ENCODE measurements at places on chromosomes 16 and 17. TPM values are rescaled to one million over a fixed set of nuclear protein-coding genes. Genes with fewer than 3 reads are reported as not detected.
A peak's percentile ranks its signal among the peaks of the same experiment; 100 is the strongest.

DNA sequence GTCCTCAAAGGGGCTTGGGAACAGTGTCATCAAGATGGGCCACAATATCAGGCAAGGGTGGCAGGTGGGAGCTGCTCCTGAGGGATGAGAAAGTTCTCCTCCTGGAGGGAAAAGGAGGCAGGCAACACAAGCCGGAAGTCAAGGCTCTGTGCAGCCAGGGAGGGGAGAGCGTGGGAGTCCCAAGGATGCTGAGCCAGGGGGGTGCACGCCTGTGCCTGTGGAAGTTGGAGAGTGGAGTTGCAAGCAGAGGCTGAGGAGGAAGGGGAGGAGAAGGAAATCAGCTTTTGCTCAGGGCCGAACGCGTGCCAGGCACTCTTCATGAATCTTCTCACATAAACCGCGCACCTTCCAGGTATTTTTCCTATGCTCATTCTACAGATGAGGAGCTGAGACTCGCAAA is 7.4 kb upstream of the SLC13A2 start:
- H3K27ac ChIP-seq: no peak overlapping the region
- H3K27me3 ChIP-seq: peaks cover 24% of the 10 kb centered on the region
- DNase-seq: no peak
- H3K36me3 ChIP-seq: no peaks in the 10 kb centered on the region
- no peak overlapping the region for H3K4me3 ChIP-seq

DNA sequence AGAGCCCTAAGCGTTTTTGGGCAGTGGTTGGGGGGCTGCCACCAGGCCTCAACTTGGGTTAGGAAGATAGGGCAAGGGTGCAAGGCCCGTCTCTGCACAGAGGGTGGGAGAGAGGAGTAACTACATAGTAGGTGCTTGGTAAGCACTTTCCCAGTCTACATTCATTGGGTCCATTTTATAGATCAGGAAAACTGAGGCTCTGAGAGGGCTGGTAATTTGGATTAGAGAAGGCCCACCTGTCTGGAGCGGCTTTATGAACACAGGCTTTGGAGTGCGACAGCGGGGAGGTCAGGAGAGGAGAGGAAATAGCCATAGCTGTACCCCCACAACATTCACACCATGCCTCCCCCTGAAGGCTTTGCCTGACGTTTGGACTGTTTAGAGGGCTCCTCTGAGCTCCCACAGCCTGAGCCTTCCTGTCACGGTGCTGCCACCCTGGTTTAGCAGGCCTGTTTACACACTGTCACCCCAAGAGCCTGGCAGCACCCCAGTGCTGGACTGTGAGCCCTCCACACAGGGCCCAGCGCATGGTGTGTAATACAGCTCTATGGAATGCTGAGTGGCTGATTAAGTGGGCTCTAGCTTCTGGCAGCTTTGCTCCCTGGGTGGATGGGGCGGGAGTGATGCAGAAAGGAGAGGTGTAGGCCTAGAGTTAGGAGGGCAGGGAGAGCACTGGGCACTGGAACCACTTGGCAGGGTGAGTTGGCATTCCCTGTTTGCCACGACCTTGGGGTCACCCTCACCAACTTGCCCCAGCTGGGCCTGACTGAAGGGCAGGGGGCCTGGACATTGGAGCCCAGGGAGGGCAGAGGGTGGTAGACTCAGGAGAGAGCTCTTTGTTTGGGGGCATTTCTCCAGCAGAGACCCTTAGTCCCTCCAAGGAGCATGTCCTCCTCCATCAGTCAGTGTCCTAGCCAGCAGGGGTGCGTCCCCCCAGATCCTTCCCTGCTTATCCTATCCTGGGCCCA is 73.7 kb downstream of the RAI1 start:
- DNase-seq: no peak
- H3K36me3 ChIP-seq: peaks cover 1% of the 10 kb centered on the region
- H3K27me3 ChIP-seq: no peaks in the 10 kb centered on the region
- H3K4me3 ChIP-seq: no peak overlapping the region

GRCh38 chr16:56267888-56268287 is 76.6 kb downstream of the GNAO1 start:
- no peak for DNase-seq
- H3K4me3 ChIP-seq: no peak overlapping the region
- no peak overlapping the region for H3K27ac ChIP-seq
- H3K36me3 ChIP-seq: no peaks in the 10 kb centered on the region
- H3K27me3 ChIP-seq: peaks cover 16% of the 10 kb centered on the region

- H3K4me1 ChIP-seq: peaks cover 19% of the 10 kb centered on the region
- H3K4me3 ChIP-seq: no peak overlapping the region
- no peak for DNase-seq
- H3K36me3 ChIP-seq: peaks cover 69% of the 10 kb centered on the region
These were observed 98.6 kb upstream of the CHMP6 start for GRCh38 chr17:80892900-80893603.

GRCh38 chr17:60398227-60398959 is 6.5 kb upstream of the USP32 start:
- H3K36me3 ChIP-seq: no peaks in the 10 kb centered on the region
- H3K27ac ChIP-seq: peak overlapping the region; percentile 64
- peak; percentile 36 for DNase-seq

GRCh38 chr16:78476615-78477014 is 377.2 kb downstream of the WWOX start:
- H3K27ac ChIP-seq: no peak overlapping the region
- no peak overlapping the region for H3K4me3 ChIP-seq
- no peaks in the 10 kb centered on the region for H3K27me3 ChIP-seq
- peaks cover 3% of the 10 kb centered on the region for H3K4me1 ChIP-seq

DNA sequence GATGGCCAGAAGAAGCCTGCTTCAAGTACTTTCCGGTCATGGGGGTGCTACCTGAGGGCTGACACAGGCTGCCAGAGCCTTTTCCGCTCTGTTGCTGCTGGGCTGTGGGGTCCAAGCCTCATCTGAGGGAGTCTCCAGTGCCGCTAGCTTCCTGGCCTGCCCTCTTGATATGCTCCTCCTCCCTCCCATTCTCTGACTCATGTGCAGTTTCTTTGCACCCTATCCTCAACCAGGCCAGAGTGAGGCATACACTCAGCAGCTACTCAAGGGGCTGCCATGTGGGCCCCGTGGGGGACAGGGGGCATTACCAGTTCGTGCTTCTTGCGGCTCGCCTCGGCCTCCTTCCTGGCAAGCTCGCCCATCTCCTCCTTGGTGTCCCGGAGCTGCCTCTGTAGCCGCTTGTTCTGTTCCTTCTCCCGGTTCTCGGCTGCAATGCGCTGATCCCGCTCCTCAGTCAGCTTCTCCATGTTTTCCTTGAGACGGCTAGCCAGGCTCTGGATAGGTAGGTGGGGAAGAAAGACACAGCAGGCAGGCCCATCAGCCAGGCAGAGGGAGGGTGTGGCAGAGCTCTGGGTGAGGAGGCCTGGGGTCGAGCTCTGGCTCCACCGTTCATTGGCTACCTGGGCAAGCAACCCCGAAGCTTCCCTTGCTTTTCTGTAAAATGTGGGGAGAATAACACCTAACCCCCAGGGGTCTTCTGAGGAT is 43.8 kb downstream of the PIPOX start:
- H3K36me3 ChIP-seq: peaks cover 87% of the 10 kb centered on the region
- DNase-seq: no peak
- H3K4me1 ChIP-seq: no peaks in the 10 kb centered on the region

DNA sequence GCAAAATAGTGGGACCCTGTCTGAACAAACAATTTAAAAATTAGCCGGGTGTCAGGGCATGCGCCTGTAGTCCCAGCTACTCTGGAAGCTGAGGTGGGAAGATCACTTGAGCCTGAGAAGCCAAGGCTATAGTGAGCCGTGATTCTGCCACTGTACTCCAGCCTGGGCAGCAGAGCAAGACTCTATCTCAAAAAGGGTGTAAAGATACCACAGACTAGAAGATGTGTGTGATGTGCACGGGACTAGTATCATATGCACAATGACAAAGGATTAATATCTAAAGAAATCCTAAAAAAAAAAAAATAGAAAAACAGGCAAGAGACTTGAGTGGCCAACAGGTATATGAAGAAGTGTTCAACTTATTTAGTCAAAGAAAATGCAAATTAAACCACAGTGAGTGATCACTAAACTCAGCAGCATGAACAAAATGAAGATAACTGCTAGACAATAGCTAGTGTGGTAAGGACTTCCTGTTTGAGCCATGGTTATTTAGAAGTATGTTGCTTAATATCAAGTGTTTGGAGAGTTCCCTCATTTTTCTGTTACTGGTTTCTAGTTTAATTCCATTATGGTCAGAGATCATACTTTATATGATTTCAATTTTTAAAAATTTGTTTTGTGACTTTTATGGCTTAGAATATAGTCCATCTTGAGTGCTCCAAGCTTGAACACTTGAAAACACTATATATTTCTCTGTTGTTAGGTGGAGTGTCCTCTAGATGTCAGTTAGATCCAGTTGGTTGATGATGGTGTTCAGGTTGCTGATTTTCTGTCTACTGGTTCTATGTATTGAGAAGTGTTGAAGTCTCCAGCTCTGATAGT is 14.7 kb upstream of the SLX4 start:
- DNase-seq: no peak
- no peaks in the 10 kb centered on the region for H3K27me3 ChIP-seq
- peaks cover 51% of the 10 kb centered on the region for H3K4me1 ChIP-seq
- H3K36me3 ChIP-seq: no peaks in the 10 kb centered on the region

DNA sequence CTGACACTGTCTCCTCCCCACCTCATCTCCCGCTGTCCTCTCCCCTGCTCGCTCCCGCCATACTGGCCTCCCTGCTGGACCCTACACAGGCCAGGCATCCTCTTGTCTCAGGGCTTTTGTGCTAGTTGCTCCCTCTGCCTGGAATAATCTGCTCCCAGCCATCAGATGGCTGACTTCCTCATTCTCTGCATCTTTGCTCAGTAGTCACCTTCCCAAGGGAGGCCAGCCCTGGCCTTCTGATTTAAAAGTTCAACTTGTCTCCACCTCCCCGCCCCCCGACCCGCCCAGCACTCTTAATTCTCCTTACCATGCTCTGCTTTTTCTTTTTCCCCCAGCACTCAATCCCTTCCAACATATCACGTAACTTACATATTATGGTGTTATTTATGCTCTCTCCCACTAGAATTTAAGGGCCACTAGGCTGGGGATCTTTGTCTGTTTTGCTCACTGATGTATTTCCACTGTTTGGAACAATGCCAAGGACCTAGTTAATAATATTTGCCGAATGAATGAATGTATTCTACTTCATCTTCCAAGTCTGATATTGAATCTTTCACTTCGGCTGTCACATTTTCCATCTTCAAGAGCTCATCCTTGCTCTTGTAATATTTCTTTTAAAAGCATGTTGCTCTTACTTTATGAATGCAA is 178.3 kb downstream of the CDK5R1 start:
- no peak overlapping the region for H3K27ac ChIP-seq
- no peak overlapping the region for H3K4me3 ChIP-seq
- H3K4me1 ChIP-seq: no peaks in the 10 kb centered on the region
- H3K36me3 ChIP-seq: no peaks in the 10 kb centered on the region

DNA sequence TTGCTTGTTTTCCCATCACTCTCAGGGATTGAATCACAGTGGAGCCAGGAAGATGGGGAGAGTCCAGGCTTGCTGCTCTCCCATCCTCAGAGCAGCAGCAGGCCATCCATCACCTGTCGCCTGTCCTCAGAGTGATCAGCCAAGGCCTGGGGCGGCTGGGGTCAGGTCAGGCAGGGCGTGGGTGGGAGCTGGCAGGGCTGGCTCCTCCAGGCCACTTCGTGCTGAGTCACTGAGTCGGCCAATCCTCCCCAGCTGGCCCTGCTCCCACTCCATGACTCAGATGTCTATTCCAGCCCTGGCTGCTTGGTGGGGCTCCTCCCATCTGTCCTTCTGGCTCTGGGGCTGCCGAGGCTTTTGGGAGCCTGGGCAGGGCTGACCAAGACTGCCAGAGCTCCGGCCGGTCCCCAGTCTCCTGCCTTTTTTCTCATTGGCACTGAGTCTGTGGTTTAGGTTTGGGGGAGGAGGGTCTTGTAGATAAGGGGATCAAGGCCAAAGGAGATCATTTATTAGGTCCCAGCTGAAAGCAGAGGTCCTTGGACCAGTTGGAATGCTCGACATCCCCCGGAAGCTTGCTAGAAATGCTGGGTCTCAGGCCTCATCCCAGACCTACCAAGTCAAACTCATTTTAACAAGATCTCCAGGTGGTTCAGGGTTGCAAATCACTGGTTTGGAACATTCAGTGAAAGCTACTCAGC is 72.7 kb downstream of the ABCC1 start:
- H3K4me1 ChIP-seq: peaks cover 55% of the 10 kb centered on the region
- no peak overlapping the region for H3K4me3 ChIP-seq
- H3K36me3 ChIP-seq: peaks cover 57% of the 10 kb centered on the region
- H3K27me3 ChIP-seq: no peaks in the 10 kb centered on the region

DNA sequence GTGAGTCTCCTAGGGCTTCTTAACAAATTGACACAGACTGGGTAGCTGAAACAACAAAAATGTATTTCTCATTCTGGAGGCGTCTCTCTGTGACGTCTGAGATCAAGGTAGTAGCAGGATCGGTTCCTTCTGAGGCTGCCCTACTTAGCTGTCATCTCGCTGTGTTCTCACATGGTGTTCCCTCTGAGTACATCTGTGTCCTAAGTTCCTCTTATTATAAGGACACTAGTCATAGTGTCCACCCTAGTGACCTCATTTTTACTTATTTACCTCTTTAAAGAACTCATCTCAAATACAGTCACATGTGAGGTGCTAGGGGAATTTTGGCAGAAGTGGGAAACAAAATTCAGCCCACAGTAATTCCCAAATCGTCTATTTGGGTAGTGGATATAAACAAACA is 529.1 kb downstream of the NPIPA7 start:
- H3K27ac ChIP-seq: no peak overlapping the region
- no peak overlapping the region for H3K4me3 ChIP-seq
- H3K4me1 ChIP-seq: no peaks in the 10 kb centered on the region

- DNase-seq: no peak
- no peak overlapping the region for H3K27ac ChIP-seq
- H3K4me3 ChIP-seq: no peak overlapping the region
- no peaks in the 10 kb centered on the region for H3K27me3 ChIP-seq
- H3K4me1 ChIP-seq: no peaks in the 10 kb centered on the region
- H3K36me3 ChIP-seq: no peaks in the 10 kb centered on the region
These were observed 774.9 kb downstream of the CDH8 start for GRCh38 chr16:61261315-61261714.

The TPSD1 gene
- not detected for total RNA-seq

The MINK1 gene
- total RNA-seq: 65.3 TPM

The KCNH6 gene
- not detected for total RNA-seq

The FBXW10B gene
- 0.20 TPM for total RNA-seq

All from activated B cell treated with CpG ODN at 0.5 μM for 24 hours (primary cell).